ENCODE measurements at places on chromosomes 3 and 15.

GRCh38 chr15:68228143-68228970, 1.2 kb downstream of the CLN6 start:
- no peak for DNase-seq

DNA sequence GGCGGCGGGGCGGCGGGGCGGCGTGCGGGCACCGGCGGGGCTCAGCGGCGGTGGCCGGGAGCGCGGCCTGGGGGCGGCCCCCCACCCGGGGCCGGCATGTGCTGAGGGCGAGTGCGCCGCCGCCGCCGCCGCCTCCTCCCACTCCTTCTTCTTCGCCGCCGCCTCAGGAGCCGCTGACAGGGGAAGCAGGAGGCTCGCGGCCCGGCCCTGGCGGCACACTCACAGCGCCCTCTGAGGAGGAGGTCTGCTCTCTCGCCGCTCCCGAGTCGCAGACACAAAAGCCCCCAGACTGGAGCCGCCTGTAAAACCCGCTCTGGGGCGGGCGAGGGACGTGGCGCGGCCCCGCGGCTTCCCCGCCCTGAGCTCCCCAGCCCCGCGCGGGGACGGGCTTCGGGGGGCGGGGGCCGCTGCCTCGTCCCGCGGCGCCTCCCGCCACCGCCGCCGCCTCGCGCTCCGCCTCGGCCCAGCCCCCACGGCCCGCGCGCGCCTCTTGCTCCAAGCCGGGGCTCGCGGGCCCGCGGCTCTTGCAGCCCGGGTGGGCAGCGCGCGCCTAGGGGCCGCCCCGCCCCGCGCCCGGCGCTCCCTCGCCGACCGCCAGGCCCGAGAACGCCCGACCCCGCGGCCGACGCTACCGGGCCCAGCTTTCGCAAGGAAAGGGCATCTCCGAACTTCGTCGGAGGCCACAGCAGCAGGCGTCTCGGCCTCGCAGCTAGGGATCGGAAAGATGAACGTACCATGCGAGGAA, at the start of gene PYGO1:
PYGO1 (minus strand) TSS at position 276 of the 745 bp plus-strand sequence. CDS start 462 bp downstream, outside the sequence.
- DNase-seq = peak; percentile 66

- DNase-seq = no peak
Measured at GRCh38 chr3:79362571-79363270, 405.1 kb downstream of the ROBO1 start.

DNA sequence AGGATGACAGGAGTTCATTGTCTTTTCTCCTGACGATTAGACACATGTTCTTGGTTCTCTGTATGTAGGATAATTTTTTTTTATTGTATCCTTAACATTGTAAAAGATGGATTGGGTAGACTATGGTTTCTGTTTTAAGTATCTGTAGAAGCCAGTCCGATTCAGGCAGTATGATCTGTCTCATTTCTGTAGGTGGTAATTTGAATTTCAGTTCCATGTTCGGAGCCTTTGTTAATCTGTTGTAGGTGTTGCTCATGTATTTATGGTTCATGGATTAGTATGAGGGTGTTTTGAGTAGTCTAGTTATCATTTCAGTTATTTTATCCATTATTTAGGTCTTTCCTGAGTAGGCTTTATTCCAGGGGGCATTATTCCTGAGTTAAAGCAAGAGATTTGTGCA, 32.4 kb upstream of the MME start:
- no peak for DNase-seq

GRCh38 chr15:92818651-92819277, 81.4 kb upstream of the CHD2 start:
- DNase-seq = no peak
